Fibroblast of skin of right quadriceps (primary cell): ENCODE measurements at places on chromosomes 13 and 19.

DNA sequence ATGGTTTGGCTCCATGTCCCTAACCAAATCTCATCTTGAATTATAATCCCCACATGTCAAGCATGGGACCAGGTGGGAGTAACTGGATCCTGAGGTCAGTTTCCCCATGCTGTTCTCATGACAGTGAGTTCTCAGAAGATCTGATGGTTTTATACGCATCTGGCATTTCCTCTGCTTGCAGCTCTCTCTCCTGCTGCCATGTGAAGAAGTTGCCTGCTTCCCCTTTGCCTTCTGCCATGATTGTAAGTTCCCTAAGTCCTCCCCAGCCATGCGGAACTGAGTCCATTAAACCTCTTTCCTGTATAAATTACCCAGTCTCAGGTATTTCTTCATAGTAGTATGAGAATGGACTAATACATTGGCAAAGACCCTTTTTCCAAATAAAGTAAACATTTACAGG is 96.8 kb downstream of the TSHZ3 start:
- DNase-seq = no peak

DNA sequence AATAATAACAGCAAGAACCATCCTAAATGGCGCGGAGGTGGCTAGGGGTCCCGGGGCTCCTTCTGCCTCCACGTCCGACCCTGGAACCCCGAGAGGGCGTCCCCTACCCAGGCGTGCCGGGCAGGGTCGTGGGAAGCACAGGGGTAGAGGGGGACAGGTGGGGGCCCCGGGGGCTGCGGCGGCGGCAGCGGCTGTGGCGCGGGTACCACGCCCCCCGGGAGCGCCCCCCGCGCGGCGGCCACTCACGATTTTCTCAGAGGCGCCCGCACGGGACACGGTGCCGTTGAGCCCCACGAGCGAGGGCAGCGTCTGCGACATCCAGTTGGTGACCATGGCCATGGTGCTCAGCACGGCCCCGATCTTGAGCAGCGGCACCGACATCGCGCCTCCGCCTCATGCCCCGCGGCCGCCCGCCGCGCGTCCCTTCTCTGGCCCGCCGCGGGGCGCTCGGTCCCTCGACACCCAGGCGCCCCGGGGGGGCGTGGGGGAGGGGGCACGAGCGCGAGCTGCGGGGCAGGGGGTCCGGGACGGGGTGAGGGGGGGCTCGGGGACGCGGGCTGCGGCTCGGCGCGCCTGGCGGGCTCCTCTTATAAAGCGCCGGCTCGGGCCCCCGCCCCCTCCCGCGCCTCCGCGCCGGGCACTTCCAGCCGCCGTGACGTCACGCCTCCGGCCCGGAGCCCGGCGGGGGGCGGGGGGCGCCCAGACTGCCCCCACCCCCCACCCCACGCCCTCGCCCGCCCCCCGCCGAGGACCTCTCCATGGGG is 22.9 kb downstream of the OLFM2 start:
- DNase-seq = no peak

DNA sequence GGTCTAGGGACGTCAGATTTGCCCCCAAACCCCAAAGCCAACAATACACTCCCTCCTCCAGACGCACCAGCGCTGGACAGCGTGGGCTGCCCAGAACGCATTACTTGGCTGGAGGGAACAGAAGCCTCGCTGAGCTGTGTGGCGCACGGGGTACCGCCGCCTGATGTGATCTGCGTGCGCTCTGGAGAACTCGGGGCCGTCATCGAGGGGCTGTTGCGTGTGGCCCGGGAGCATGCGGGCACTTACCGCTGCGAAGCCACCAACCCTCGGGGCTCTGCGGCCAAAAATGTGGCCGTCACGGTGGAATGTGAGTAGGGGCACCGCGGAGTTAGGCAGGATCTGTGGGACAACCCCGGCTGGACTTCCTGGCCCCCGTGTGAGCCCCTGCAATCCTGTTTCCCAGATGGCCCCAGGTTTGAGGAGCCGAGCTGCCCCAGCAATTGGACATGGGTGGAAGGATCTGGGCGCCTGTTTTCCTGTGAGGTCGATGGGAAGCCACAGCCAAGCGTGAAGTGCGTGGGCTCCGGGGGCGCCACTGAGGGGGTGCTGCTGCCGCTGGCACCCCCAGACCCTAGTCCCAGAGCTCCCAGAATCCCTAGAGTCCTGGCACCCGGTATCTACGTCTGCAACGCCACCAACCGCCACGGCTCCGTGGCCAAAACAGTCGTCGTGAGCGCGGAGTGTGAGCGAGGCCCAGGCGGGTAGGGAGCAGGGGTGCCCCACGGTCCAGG is 4.0 kb downstream of the ICAM5 start:
- no peak for DNase-seq

DNA sequence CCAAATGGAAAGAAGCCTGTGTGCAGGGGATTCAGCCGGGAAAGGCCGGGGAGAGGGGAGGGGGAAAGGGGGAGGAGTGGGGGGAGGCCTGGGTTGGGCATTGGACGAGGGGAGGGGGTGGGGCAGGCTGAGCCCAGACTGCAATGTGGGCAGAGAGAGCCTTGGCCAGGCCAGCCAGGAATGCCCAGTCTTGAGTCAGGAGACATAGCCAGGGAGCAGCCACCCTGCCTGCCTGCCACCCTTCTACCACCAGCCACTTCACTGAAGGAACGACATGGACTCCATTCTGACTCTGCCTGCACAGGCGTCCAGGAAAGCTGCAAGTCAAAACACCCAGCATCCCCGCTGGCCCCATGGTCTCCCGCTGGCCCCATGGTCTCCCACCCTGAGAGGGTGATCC is 498 bp downstream of the PROZ start:
- no peak for DNase-seq

DNA sequence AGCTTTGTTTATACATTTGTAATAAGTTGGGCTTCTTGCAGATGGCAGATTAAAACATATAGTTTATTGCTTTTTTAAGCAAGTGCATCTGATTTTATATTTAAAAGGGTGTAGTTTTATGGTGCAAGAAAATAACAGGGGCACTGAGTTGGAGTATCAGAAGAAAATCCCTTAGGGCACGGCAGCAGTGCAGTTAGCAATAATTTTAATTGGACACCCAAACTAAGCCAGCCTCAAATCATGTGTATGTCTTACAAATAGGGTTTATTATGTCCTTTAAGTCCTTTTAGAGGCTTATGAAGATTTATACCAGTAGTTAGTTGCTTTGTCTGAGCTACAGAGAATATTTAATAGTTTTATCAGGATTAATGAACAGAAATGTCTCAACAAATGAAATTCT is 57.5 kb downstream of the GPC6 start:
- no peak for DNase-seq

- peak; percentile 28 for DNase-seq
Measured at GRCh38 chr13:40170091-40170490, 496.4 kb downstream of the FOXO1 start.

- DNase-seq = peak; percentile 92
Measured at GRCh38 chr13:40401911-40402776, 264.3 kb downstream of the FOXO1 start.

GRCh38 chr13:30918662-30919405 is 12.8 kb downstream of the MEDAG start:
- DNase-seq = no peak
